ENCODE measurements at places on chromosomes 3 and 15.
A peak's percentile ranks its signal among the peaks of the same experiment; 100 is the strongest.

DNA sequence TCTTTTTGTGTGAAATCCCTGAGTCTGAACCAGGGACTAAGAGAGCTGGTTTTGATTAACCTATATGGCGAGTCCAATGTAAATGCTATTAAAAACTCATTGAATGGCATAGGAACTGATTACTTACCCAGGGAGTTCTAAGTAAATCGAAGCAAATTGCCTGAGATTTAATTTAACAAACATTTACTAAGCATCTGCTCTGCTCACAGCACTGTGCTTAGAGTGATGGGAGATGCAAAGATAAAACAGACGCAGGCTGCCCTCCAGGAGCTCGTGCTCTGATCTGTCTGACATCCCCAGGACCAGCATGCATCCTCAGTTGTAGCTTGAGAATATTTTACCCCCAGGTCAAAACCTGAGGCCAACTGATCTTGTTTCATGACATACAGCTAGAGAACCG is 247.9 kb downstream of the NR2F2 start:
- DNase-seq: no peak

GRCh38 chr3:40899286-40899712 is 300.0 kb upstream of the CTNNB1 start:
- no peak for DNase-seq

DNA sequence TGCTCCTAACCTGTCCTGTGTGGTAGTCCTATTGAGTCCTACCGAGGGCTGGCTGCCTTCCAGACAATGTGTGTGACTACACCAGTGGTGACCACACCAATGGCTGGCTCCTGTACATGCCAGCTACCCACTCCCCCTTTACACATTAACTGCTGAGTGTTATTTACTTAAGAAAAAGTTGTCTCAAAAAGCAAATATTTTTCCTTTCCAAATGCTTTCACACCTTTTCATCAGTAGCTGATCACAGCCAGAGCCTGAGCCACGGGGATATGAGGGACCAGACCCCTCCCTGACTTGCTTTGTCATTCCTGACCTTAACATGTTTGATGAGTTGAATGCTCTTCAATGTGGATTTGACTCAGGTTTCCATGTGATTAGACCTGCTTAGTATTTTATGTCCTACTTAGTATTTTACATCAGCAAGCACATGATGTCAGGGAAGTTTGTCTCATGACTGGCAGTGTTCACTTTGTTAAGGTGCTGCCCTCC is 29.6 kb upstream of the GREM1 start:
- no peak for DNase-seq

DNA sequence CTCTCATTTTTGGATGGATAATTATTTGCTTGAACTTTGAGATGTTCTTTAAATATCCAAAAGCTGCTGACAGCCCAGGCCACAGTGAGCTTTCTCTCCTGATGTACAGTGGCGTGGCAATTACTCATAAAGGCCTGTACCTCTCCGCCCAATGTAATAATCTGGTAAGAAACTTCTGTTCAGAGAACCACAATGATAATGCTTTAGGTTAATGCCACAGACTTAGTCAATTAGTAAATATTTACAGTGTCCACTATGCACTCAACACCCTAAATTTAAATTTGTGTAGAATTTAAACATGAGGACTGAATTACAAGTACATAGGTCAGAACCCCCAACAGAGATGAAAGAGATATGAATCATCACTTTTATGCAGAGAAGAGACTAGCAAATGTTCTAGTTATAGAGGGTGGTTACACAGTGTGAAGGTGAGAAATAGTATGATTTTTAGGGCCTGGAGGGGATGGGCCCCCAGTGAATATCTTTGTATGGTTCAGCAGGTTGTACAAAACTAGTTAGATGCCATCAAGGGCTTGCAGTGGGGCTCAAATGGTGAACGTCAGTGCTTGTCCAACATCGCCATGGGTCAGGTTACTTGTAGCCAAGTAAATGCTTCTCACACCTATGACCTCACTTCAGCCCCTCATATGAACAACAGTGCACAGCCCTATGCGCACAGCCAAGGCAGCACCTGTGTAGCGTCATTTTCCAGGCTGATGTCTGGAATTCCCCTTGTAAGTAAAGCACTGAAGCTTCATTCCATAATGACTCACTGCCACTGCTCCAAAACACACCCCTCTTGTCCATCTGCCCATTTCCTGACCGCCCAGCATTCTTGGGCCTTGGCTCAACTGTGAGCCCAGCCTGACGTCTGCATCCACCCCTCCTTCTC is 13.3 kb downstream of the ABHD2 start:
- no peak for DNase-seq

GRCh38 chr3:188383748-188384147 is 229.8 kb downstream of the LPP start:
- no peak for DNase-seq

GRCh38 chr3:40623567-40623966 is 98.8 kb downstream of the ZNF621 start:
- no peak for DNase-seq

DNA sequence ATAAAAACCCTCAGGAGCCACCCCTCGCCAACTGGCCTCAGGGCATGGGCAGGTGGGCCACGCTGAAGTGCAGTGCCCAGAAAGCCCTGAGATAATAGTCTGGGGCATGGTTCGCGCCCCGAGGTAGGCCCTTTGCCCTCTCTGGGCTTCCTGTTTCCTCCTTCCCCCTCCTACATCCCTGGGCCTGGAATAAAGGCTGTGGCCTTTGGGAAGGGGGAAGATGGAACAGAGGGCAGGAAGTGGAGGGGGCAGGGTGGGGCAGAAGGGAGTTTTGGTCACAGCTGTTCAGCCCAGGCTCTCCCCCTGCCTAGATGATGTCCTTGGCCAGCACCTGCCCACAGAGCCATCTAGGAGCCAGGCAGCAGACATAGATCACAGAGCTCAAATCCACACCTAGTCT is 11.3 kb downstream of the CSRNP1 start:
- DNase-seq: no peak

- DNase-seq: no peak
These were observed 871 bp downstream of the MAP1A start for GRCh38 chr15:43518197-43518761.

GRCh38 chr3:183261151-183261724 is 8.2 kb downstream of the B3GNT5 start:
- DNase-seq: no peak

- DNase-seq: no peak
These were observed 306.2 kb upstream of the DPPA4 start for GRCh38 chr3:109643590-109643989.

DNA sequence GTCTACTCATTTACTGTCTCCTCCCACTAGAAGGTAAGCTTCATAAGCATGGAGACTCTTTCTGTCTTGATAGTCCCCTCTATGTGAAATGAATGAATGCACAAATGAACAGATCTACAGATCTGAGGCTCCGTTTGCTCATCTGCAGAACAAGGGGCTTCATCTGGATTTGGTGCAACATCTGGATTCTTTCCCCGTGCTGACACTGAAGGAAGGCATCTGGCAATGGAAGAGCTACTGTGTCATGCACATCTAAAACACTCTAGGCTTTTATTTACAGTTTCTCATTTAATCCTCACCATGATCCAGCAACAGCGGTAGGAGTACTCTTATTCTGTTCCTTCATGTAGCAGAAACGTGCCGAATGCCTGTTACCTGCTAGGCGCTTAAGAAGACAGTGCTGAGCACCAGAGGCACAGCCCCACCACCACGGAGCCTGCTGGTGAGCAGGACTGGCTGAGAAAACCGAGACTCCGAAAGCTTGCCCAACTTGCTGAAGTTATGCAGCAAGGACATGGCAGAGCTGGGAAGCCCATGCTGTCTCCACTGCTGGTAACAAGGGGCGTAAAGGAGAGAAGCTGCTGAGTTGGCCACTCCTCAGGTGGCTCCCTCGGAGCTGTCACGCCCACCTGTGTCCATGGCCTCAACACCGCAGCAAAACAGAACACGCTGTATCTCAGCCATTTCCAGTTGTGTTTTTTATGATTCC is 31.1 kb downstream of the LSM3 start:
- DNase-seq: no peak

- no peak for DNase-seq
These were observed 109.6 kb downstream of the FHIT start for GRCh38 chr3:61141697-61142096.

GRCh38 chr3:158651192-158651591 is 6.9 kb downstream of the GFM1 start:
- no peak for DNase-seq

- DNase-seq: no peak
These were observed 141.9 kb downstream of the BBX start for GRCh38 chr3:107664614-107665013.

DNA sequence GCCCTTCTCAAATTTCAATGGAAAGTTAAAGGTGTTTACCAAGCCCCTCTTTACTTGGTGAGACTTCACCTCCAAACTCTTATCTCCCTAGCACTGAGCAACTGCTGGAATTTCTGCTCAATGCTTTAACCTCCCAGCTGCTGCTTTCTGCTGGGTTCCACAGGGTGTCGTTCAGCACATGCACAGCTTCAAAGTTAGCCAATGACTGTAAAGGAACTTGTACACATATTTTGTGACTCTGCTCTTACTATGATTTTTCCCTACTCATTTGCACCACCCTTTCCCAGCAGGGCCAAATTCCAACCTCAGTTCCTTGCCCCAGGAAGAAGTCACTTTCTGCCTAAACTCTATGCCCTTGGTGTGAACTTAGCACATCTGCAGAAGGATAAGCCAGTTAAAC is 89.7 kb downstream of the ULK4 start:
- no peak for DNase-seq

- DNase-seq: no peak
These were observed 123.1 kb upstream of the BHLHE40 start for GRCh38 chr3:4856136-4856535.

- DNase-seq: no peak
These were observed 186.8 kb upstream of the CHRNA7 start for GRCh38 chr15:31843426-31844055.

GRCh38 chr3:43490640-43491185 is 131.1 kb downstream of the ANO10 start:
- DNase-seq: no peak

DNA sequence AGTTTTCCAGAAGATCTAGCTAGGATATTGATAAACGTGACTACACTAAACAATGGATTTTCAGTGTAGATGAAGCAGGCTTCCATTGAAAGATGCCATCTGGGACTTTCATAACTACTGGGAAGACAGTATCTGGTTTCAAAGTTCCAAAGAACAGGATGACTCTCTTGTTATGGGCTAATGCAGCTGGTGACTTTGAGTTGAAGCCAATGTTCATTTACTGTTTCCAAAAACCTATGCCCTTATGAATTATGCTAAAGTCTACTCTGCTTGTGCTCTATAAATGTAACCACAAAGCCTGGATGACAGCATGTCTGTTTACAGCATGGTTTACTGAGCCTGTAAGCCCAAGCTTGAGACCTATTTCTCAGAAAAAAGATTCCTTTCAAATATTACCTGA is 245.4 kb downstream of the GBE1 start:
- DNase-seq: no peak

DNA sequence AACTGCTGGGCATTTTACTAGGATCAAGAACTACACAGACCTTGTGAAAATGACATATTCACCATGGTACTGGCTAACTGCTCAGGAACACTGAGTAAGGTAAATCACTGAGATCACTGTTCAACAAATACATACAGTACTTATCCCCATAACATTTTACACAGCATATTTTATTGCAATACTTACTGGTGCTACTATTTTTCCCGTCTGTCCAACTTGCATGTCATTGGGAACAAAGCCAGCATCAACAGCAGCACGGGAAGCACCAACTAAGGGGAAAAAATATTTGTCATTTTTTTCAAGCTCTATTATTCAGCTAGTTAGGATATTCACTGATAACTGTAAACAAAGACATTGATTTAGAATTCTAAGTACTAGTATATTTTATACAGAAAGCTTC is 37.0 kb downstream of the ETFA start:
- no peak for DNase-seq

GRCh38 chr15:69082021-69082502 is 67.6 kb downstream of the NOX5 start:
- no peak for DNase-seq

- no peak for DNase-seq
These were observed 71.5 kb downstream of the SSR3 start for GRCh38 chr3:156483426-156483825.

- peak; percentile 50 for DNase-seq
These were observed 799 bp downstream of the ABI3BP start for GRCh38 chr3:100992231-100993012.

DNA sequence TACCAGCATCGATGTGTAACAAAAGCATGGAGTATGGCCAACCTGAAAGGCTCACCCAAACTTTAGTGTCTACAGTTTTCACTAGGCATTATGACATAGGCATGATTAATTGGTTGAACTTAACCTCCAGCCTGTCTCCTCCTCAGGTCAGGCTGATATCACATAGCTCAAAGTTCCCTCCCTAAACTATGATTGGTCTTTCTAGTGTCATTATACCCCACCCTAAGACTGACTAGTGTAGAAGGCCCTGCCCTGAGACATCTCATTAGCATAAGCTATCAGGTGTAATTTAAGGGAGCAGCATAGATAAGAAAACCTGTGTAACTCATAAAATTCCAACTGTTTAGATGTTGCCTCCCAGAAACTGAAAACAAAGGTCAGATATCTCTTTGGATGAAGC is 195.2 kb downstream of the ALCAM start:
- DNase-seq: no peak

GRCh38 chr3:78353231-78353630 is 1313.3 kb downstream of the ROBO2 start:
- DNase-seq: no peak

GRCh38 chr15:60720493-60721256 is 241.7 kb upstream of the ICE2 start:
- no peak for DNase-seq

DNA sequence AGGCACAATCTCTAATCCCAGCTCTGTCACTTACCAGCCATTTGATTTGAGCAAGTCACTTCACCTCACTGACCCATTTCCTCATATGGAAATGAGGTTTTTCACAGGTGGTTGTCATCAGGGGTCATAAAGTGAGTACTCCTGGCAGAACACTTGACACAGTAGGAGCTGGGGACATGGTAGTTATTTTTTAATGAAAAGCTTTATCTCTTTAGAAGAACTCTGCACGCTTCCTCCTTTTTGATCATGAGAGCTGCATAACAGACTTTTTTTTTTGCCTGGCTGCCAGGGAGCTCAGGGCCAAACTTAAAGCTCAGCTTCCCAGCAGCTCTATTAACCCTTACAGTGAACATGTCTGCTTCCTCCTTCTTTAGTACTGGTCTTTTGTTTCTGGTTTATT is 8.4 kb downstream of the VWA5B2 start:
- DNase-seq: no peak

GRCh38 chr3:196563721-196564225 is 4.6 kb downstream of the WDR53 start:
- no peak for DNase-seq

DNA sequence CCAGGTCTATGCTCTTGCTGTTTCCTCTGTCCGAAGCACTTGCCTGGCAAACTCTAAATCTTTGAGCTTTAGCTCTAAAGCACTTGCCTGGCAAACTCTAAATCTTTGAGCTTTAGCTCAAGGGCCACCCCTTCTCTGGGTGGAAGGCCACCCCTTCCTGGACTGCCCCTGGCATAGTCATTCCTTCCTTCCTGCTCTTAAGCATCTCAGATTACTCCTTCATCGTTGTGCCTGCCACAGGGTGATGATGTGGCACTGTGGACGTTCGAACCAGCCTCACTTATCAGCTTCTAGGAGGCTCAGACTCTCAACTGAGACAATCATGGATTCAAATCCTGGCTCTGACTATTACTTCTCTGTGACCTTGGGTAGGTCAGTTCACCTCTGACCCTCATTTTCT is 10.5 kb upstream of the CRABP1 start:
- no peak for DNase-seq

Measured in urinary bladder (tissue), 4 donors.